Stimulated activated CD8-positive, alpha-beta memory T cell treated with anti-CD3 and anti-CD28 coated beads, Interleukin-7, amount 100 ng/mL, for 24 hours (primary cell): ENCODE measurements at places on chromosomes 7 and 10.
A peak's percentile ranks its signal among the peaks of the same experiment; 100 is the strongest.

DNA sequence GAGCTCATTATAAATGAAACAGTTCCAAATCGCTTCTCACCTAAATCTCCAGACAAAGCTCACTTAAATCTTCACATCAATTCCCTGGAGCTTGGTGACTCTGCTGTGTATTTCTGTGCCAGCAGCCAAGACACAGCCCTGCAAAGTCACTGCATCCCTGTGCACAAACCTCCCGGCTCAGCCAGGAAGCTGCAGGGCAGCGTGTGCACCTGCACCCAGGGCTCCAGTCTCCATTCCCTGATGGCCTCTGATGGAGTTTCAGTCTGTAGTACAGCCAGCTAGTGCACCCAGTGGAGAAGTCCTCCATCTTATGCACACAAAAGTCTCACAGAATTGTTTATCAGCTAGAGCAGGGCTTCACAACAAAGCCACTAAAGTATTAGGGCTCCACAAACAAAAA lies 51.1 kb upstream of the PRSS58 start:
- DNase-seq, result no peak

DNA sequence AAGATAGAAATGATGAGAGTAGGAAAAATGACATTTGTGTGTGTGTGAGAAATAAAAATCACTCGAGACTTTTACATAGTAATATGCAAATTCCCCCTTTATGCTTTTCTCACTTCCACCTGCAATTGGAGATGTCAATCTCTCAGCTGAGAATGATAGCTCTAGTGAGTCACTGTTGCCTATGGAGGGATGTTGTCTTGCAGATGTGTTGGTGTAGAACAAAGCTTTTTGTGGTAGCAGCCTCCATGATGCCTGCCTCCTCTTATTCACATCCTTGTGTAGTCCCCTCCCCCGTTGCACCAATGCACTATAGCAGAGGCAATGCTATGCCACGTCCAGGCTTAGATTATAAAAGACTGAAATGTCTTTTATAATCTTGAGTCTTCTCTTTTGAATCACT lies 33.8 kb downstream of the SPAG6 start:
- peak; percentile 13 for DNase-seq

DNA sequence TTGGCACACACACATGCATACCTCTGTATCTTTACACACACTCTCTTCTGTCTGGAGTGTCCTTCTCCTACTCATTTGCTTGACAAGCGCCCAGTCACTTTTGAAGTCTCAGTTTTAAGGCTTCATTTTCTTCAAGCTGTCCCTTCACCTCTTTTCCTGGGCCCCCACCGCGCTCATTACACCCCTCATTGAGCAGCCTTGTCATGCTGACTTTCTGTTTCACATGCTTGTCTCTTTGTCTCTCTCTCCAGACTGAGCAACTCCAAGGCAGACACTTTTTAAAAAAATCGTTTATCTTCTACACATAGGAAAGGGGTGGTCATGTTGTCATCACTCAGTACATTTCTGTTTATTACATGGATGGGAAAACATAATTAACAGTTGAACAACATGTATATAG lies 225.2 kb upstream of the FZD1 start:
- DNase-seq, result no peak

- DNase-seq, result no peak
These were observed 108.0 kb upstream of the HABP2 start for GRCh38 chr10:113444766-113445365.

- no peak for DNase-seq
These were observed 131.3 kb downstream of the FAM53B start for GRCh38 chr10:124612611-124613498.

DNA sequence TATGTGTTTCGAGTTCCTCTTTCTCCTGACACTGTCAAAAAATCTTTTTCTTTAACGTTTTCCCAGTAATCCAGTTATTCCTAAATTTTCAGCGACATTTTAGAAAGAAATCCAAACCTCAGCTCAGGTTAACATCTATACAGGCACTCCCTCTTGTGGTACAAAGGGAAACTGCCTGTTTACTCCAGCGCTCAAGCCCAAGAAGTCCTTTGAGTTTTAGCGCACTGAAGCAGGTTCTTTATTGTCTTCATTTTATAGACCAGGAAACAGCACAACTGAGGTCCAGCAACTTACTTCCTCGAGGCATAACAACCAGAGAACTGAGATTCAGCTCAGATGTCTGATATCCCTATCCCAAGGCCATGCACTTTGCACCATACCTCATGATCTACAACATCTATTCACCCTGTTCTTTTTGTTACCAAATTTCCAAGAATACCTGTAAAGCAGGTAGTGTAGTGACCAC lies 287.2 kb upstream of the MKLN1 start:
- no peak for DNase-seq

- DNase-seq, result no peak
These were observed 97.1 kb downstream of the GNAI1 start for GRCh38 chr7:80231707-80232106.

DNA sequence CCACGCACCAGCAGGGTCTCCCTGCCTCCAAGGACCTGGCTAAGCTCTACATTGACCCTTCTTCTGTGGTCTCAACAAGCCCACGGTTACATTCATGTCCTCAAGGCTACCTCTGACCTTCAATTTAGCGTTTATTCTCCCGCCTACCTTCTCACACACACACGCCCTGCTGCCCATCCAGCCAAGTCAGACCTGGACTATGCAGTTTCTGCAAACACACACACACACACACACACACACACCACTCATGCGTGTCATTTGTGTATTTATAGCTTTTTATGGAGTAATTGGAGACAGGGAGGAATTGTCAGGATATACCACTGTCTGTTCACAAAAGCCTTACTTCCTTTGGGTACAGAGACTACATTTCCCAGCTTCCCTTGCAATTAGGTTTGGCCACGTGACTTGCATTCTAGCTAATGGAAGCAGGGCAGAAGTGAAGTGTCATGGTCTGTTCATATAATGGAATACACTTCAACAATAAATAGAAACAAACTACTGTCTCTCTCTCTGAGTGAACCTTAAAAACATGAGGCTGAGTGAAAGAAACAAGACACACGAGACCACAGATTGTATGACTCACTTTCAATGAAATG lies 53.8 kb upstream of the CPXM2 start:
- no peak for DNase-seq

- DNase-seq, result no peak
These were observed 17.6 kb downstream of the SFTPA2 start for GRCh38 chr10:79542626-79543025.

GRCh38 chr10:100912013-100912604 lies 654 bp upstream of the SLF2 start:
- DNase-seq, result no peak

DNA sequence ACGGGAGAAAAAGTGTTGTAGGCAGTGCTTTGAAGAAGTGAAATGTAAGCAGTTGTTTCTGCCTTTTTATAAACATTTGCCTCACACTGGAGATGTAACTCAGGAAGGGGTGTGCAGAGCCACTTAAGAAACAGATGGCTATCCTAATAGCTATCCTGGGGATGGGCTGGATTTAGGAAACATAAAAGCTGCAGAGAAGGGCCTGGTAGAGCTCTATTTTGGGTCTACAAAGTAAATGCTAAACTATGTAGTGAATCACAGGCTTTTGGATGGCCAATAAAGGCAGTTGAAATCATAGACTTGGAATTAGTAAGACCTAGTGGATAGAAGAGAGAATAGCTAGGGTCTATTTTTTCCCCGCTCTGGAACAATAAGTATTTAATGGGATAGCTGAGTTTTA lies 79.9 kb upstream of the AGR3 start:
- DNase-seq, result no peak

DNA sequence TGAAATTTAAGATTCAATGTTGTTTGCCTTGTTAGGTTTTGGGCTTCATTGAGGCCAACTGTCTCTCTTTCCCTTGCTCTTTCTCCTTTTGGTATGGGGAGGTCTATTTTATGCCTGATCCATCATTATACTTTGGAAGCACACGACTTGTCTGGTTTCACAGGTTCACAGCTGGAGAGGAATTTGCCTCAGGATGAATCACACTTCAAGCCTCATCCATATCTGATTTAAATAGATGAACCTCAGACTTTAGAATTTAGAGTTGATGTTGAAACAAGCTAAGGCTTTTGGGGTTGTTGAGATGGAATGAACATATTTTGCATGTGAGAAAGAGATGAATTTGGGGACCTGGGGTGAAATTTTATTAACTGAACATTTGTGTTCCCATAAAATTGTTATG lies 150.5 kb upstream of the IGFBP3 start:
- no peak for DNase-seq

DNA sequence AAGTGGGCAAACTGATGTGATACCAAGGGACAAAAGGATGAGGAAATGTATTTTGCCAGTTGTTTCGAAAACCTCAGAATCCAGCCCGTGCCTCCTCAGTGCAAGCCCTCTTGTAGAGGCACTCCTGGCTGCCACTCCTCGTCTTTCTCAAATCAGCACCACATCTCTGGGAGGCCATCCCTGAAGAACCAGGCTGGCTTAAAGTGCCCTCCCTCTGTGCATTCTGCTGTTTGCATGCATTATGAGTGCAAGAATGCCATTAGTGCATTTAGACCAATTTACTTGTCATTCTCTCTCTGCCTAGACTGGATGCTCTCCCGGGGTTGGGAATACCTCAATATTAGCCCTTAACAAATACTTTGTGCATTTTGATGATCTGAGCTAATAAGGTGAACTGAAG lies 19.9 kb upstream of the FAM180A start:
- no peak for DNase-seq

- no peak for DNase-seq
These were observed 162.2 kb downstream of the ELMO1 start for GRCh38 chr7:37286454-37286832.
